GM12878 (cell line): ENCODE measurements at places on chromosomes 12 and 14. TPM values are rescaled to one million over a fixed set of nuclear protein-coding genes. Genes with fewer than 3 reads are reported as not detected.

- H3K36me3 ChIP-seq: no peaks in the 10 kb centered on the region
- H3K4me3 ChIP-seq: no peak overlapping the region
- H3K27me3 ChIP-seq: no peaks in the 10 kb centered on the region
- no peak for DNase-seq
- no peak overlapping the region for H3K27ac ChIP-seq
- H3K4me1 ChIP-seq: no peaks in the 10 kb centered on the region
Observed at GRCh38 chr14:67999290-67999689, 179.7 kb downstream of the RAD51B start.

DNA sequence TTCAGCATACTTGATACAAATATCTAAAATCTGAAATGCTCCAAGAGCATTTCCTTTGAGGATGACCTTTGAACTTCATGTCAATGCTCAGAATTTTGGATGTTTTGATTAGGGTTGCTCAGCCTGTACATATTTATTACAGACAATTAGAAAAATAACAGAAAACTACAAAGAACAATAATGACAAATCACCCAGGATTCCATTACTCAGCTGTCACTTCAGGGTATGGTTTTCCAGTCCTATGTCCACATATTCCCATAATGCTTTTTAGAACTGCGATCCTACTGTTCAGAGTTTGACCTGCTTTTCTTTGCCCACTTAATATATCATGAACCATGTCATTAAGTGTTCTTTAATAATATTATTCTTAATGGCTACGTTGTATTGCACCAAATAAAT lies 11.4 kb downstream of the DLGAP5 start:
- no peak for DNase-seq
- H3K36me3 ChIP-seq: no peaks in the 10 kb centered on the region; the same call in 1 of the 2 replicates
- peaks cover 16% of the 10 kb centered on the region for H3K4me1 ChIP-seq
- no peaks in the 10 kb centered on the region for H3K27me3 ChIP-seq
- H3K4me3 ChIP-seq: no peak overlapping the region

DNA sequence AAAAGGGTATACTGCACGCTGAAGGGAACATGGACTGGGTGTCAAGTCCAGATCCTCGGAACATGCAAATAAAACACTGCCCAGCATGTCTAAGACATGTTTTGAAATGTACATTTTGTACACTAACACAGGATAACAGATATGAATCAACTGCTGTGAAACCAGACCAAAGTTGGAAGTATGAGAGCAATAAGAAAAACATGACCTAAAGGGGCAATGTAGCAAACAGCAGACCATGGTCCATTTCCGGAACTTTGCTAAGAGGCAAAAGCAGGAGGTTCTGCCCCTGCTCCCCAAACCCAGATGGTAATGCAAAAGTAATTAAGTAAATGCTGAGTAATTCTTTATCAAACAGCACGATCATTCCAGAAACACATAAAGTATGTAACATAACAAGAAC lies 125.2 kb downstream of the SLC25A21 start:
- H3K27ac ChIP-seq: no peak overlapping the region
- H3K4me1 ChIP-seq: no peaks in the 10 kb centered on the region
- H3K27me3 ChIP-seq: no peaks in the 10 kb centered on the region
- DNase-seq: no peak

Gene RD3L
- total RNA-seq: not detected in 2 replicates

Gene TAS2R50
- 0.74 and 1.6 TPM in 2 replicates for total RNA-seq

Gene ASCL1
- total RNA-seq: 20.2 and 21.4 TPM in 2 replicates
